CD4-positive, alpha-beta T cell treated with Interleukin-6 for 4 hours (primary cell): ENCODE measurements at places on chromosomes 1 and 21.
A peak's percentile ranks its signal among the peaks of the same experiment; 100 is the strongest.

DNA sequence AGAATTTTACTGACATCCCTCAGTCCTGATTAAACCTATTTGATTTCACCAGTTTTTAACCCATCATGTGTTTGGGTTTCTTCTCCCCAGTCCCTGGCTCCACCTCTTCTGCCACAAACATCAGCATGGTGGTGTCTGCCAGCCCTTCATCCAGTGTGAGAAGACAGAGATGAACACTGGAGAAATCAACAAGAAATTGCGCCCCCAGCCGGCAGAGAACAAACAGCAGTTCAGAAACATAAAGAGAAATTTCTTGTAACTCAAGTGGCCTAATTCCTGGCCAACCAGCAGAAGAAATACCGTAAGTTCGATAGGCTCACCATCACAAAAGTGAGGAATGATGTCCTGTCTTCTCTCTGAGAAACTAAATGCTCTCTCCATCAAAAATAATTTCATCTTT lies 18.3 kb downstream of the S100A11 start:
- DNase-seq = peak; percentile 23

GRCh38 chr1:176938375-176938774 lies 226.1 kb downstream of the ASTN1 start:
- no peak for DNase-seq

DNA sequence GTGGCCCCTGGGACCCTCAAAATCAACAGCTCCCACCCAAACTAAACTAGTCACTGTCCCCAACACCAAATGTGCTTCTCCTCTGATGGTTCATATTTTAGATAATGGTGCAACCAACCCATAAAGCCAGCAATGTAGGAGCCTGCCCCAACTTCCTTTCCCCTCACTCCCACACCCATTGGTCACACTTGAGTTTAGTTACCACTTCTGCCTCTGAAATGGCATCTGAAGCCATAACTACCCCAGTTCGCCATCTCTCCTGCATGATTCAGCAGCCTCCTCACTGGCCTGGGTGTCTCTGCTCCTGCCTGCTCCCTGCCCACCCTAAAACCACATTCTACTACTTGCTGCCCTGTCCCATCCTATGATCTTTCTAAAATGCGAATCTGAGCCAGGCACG lies 3.4 kb upstream of the CDCP2 start:
- DNase-seq = no peak

GRCh38 chr1:117239467-117239866 lies 28.7 kb upstream of the VTCN1 start:
- no peak for DNase-seq

GRCh38 chr1:101967871-101968270 lies 28.9 kb downstream of the OLFM3 start:
- DNase-seq = no peak

DNA sequence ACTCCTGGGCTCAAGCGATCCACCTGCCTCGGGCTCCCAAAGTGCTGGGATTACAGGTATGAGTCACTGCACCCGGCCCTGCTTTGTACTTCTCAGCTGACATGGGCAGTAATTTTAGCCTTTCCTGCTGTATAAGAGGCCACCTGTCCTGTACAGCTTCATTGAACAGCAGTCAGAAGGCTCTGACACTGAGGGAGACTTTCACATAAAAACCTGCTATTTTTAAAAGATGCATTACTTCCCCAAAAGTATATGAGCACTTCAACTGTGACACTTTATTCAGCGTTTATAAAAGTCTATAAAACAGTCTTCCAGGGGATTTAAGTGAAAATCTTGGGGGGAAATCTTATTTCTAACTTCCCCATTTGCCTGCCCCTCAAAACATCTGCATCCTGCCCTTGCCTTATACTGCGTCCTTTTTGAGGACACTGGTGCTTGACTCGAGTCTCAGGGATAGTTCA lies 17.6 kb downstream of the RNU5D-1 start:
- DNase-seq = no peak

DNA sequence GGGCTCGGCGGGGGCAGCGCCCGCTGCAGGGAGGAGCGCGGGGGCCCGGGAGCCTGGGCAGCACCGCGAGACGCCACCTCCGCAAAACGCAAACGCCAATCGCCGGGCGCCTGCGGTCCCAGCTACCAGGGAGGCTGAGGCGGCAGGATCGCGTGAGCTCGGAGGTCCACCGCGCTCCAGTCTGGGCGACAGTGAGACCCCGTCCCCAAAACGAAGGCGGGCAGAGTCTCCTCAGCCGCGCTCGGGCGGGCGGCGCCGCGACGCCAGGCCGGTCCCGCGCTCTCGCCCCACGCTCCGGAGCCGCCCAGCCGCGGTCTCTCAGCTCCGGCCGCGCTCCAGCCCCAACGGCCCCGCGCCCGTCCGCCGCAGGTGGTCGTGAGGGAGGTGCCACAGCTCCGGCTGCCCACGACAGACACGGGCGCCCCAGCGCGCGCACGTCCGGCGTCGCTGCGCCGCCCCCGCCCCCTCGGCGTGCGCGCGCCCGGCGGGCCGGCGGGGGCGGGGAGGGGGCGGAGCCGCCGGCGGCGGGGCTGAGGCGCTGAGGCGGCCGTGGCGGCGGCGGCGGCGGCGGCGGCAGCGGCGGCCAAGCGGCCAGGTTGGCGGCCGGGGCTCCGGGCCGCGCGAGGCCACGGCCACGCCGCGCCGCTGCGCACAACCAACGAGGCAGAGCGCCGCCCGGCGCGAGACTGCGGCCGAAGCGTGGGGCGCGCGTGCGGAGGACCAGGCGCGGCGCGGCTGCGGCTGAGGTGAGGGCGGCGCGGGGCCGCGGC lies at the start of gene ADARB1:
Gene ADARB1, plus strand, starts transcription at position 533 of the 770 bp plus-strand sequence. CDS start 97,077 bp downstream, outside the sequence.
- DNase-seq = peak; percentile 69

DNA sequence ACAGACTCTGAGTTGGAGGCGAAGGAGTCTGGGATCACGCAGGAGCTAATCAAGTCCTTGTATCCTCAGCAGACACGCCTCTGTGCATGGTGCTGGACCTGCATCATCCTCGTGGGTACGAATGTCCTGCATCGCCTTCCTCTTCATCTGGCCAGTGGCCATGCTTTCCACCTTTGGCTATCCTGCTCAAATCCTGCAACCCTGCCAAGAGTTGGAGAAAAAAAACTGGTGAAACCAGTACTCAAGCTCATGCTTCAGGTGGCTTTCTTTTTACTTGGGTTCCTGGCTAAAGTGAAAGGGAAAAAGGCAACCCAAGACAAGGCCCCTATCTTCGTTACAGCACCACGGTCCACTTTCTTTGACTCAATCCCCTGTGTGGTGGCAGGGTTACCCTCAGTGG lies 8.9 kb downstream of the SETSIP start:
- no peak for DNase-seq

GRCh38 chr1:96782856-96783255 lies 61.3 kb downstream of the PTBP2 start:
- DNase-seq = no peak

- DNase-seq = no peak
Observed at GRCh38 chr21:22575165-22575584, 1577.0 kb downstream of the NCAM2 start.

DNA sequence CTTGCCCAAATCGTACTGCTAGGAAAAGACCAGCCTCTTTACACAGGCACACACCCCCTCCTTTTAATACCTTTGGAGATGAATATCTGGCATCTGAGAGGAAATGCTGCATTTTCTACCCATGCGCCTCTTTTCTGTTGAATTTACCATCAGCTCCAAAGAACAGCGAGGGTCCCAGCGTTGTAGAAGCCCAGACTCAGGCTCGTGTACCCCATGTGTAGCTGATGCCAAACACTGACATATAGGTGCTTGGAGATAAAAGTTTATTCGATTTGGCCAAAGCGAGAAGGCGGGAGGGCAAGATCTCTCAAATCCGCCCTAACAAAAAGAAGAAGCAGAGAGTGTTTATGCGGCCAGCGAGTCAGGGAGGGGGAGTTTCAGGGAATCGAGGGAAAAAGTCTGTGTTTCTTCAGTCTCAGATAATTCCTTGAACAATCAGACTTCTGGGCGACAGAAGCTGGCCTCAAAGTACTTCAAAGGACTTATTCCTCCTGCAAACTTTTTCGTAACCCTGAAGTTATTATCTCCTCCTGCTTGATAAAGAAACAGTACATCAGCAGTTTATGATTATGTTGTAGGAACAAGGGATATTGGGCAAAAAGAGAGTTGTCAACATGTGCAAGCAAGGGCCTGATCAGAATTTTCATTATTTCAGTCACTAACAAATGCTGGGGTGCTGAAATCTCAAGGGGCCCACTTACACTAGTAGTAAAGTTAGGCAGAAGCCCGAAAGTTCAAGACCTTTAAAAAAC lies 642 bp upstream of the CREG1 start:
- no peak for DNase-seq

DNA sequence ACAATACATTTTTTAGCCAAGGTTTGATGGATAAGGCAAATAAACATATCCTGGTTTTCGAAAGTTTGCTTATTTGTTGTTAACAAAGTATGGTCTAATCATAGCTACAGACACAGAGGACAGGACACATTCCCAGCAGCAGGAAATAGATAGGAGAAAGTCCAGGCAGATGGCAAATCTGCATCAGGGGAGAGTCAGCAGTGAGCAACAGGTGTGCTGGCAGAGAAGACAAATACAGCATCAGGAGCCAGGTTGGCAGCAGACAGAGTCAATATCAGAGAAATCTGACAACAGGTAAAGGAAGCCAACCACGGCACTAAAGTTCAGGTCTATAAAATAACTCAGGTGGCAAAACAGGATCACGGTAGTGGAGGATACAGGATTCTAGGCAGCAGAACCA lies 210.7 kb upstream of the PTBP2 start:
- no peak for DNase-seq

DNA sequence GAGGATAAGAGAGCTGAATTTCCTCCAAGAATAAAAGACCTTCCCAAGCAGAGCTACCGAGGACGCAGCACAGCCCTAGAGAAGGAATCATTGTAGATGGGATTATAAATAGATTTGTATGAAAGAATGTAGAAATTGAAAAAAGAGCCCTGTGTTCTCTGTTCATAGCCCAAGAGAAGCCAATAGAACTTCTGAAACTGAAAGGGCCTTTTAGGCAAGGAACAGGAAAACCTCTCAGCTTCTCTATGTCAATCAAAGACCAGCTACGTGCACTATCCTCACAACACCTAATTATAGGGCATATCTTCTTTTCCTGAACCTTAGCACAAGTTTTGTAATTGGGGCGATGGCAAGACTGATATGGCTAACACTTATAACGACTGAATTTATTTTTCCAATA lies 192.4 kb upstream of the RNPC3 start:
- no peak for DNase-seq

DNA sequence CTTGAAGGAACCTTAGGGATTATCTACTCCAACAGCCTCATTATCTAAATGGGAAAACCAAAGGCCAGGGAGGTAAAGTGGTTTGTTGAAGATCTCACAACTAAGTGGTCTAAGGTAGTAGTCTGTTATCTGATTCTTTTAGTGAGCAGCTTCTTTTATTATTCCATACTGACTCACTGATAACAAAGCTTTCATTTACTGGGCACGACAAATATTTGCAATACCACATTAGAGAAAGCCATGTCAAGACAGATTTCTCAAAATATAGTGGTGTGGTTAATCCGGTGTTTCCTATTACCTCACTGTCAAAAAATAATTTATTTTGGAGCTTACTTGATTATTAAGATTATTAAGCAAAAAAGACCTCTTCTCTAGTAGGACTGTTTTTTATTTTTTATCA lies 369.1 kb downstream of the S1PR1 start:
- DNase-seq = no peak

DNA sequence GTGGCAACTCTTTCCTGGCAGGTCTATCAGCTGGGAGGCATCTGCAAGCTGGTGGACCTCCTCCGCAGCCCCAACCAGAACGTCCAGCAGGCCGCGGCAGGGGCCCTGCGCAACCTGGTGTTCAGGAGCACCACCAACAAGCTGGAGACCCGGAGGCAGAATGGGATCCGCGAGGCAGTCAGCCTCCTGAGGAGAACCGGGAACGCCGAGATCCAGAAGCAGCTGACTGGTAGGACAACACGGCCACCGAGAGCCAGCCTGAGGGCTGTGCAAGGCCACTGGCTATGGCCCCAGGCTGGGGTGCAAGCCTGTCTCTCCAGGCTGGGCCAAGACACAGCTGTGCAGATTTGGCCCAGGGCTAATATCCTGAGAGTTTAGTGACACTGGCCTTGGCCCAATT lies 34.2 kb downstream of the PKP1 start:
- no peak for DNase-seq

DNA sequence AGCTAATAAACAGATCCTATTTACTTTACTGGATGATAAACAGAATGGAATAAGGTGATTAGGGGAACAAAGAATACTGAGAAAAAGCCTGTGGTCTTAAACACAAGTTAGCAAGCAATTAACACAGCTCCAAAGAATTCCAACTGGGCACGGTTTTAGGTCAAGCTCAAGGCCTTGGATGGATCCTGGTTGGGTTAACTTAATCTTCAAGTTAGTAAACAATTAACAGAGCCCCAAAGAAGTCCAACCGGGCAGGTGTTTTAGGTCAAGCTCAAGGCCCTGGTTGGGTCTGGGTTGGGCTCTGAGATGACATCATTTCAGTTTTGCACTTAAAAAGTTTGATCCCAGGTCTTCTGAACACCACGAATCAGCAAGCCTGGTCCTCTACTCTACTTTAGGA lies 1086.3 kb upstream of the TMPRSS15 start:
- no peak for DNase-seq

- DNase-seq = no peak
Observed at GRCh38 chr1:239126884-239127283, 259.5 kb upstream of the CHRM3 start.

DNA sequence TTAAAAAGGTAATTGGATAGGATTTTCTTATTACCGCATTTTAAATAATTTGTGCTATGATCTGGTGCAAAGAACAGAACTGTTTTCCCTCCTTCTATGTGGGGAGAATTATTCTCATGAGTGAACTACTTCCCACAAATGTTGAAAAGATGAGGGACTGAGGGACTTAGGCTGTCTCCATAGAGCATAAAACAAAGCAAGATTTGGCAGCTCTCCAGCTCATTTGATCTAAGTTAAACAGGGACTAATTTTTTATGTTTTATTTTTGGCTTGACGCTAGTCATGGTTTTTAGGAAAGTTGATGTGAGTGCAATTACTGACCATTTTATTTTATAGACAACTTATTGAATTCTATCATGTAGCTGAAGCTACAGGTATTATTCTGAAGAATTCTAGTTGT lies 362.3 kb downstream of the HLX start:
- no peak for DNase-seq

- DNase-seq = no peak
Observed at GRCh38 chr1:117757668-117758067, 151.8 kb downstream of the TENT5C start.

DNA sequence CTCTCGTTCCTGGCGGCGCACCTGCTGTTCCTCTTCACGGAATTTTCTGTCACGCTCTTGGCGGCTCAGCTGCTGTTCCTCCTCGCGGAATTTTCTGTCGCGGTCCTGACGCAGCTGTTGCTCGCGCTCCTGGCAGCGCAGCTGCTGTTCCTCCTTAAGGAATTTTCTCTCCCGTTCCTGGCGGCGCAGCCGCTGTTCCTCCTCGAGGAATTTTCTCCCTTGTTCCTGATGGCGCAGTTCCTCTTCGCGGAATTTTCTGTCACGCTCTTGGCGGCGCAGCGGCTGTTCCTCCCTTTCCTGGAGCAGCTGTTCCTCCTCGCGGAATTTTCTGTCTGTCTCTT lies 6.4 kb downstream of the TCHH start:
- no peak for DNase-seq

GRCh38 chr1:221477252-221477651 lies 264.6 kb downstream of the DUSP10 start:
- no peak for DNase-seq
